ENCODE measurements at places on chromosomes 11 and 22.
A peak's percentile ranks its signal among the peaks of the same experiment; 100 is the strongest.

DNA sequence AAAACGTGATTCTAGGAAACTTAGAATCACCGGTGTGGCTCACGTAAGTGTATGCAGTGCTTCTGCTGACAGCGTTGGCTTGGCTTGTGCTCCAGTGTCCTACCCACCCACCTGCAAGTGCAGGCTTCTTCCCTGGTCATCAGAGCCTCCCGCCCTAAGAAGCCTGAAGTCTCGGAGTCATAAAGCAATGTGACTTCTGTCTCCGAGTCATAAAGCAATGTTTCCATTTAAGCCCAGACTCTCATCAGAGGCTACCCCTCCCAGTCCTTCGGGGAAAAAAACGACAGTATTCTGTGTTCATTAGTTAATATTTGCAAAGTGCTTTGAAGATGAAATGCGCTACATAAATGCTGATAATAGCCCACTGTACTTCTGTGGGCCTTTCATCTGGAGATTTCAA lies 293.8 kb downstream of the OPCML start:
- DNase-seq: no peak

DNA sequence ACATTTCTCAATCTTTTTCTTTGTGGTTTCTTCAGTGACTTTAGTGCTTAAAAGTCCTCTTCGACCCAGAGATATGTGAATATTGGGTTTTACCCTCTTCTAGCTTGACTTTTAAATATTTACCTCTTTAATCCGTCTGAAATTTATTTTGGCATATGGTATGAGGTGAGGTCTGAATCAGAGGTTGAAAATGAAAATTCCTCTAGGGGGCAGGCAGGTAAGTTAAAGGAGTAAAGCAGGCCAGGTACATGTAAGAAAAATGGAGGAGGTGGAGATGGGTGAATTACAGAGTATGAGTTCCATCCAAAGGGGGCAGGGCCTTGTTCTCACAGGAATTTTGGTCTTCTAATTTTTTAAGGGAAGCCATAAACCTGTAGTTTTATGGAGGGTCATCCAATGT lies 263.8 kb upstream of the NARS2 start:
- peak; percentile 49 for DNase-seq

DNA sequence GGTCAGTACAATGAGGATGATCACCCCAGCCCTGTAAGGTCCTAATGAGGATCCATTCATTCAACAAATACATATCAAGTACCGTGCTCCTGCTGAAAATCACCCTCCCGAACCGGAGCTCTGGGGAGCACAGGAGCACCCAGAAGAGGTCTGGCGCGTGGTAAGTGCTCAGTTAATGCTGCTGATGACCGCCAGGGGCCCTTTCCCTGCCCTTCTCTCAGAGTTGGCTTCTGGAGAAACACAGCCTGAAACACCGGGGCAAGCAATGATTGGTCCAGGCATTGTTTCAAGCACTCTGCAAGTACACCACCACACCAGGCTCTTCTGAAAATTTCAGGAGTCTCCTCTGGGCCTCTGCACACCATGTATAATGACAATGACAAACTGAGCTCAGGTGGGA lies 3.8 kb upstream of the CCDC86 start:
- DNase-seq: no peak

- no peak for DNase-seq
Observed at GRCh38 chr11:78370406-78371172, 47.0 kb downstream of the GAB2 start.

- no peak for DNase-seq
Observed at GRCh38 chr11:100800202-100800601, 113.1 kb downstream of the ARHGAP42 start.

DNA sequence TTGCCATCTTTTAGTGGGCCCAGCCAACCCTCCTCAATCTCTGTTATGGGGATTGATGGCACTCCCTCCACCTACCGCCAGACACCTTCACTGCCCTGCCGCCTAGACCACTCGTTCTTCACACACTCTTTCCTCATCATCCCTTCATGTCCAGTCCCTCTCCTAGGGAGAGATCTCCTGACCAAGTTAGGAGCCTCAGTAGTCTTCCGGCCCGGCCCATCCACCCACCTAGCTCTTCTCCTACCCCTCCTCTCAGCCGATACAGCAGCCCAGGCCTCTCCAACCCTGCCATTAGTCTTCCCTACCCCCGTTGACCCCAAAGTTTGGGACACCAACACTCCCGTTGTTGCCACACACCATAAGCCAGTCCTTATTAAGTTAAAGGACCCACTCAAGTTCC lies 11.0 kb upstream of the OR56A3 start:
- no peak for DNase-seq

Measured in NCI-H1105 treated with DMSO at 0.1 percent for 48 hours (cell line).